T-helper 17 cell (primary cell): ENCODE measurements at places on chromosomes 13 and 19.
A peak's percentile ranks its signal among the peaks of the same experiment; 100 is the strongest.

GRCh38 chr13:77810878-77811277 lies 107.8 kb downstream of the EDNRB start:
- DNase-seq = no peak

DNA sequence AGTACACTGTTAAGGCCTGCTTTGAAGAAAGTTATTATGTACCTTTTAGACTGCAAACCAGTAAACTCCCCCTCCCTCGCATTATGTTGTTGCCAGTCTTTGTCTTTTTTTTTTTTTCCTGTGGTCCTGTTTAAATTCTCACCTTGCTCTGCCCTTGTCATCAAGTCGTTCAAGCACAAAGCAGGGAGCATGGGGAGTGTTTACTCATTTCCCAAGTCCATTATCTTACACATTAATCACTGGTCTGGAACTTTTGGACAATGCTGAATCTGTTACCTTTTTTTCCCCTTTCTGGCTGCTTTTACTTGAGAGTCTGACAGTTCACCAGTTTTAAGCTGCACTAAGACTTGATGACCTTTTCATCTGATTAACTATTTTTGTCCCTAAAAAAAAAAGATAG lies 108.2 kb downstream of the DACH1 start:
- no peak for DNase-seq

DNA sequence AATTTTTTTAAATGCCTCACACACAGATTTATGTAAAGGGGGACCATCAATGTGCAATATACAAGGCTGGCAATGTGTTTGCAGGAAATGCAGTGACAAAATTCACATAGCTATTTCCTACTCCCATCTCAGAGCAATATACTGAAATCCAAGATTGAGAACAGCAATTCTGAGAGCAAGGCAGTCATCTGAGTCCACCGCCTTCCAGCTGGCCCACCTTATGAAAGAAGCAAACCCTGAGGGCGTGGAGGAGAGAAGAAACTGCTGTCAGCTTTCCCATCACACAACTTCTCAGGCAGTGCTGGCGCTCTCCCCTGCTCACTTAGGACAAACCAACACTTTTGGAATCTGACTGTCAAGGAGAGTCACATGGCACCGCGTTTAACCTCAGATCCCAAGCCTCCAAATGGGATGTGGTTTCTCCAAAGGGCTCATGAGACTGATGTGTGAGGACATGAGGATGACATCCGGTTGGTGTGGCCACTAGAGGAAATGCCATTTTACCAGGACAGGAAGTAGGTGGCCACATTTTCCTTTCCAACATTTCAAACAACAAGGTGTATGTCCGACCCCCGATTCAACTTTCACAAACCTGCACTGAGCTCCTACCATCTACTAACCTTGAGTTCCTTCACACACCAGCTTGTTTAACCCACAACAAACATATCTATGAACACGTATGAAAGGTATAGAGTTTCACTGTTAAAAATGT lies 3.7 kb upstream of the DOCK9 start:
- no peak for DNase-seq

GRCh38 chr13:24052547-24053518 lies 107.7 kb upstream of the SPATA13 start:
- no peak for DNase-seq

DNA sequence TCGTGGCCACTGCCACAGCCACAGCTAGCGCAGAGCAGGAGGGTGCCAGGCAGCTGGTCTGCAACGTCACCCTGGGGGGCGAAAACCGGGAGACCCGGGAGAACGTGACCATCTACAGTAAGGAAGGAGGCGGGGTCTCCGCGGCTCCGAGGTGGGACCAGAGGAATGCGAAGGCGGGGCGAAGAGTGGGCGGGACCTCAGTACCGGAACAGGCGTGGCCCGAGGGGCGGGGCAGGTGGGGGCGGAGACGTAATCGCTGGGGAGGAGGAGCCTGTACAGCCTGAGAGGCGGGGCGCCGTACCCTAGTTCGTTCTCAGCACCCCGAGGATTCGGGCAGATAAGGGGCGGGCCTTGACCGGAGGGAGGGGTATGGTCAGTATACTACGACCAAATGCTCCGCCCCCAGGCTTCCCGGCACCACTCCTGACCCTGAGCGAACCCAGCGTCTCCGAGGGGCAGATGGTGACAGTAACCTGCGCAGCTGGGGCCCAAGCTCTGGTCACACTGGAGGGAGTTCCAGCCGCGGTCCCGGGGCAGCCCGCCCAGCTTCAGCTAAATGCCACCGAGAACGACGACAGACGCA lies 2.5 kb downstream of the ICAM5 start:
- DNase-seq = peak; percentile 54

GRCh38 chr13:111245576-111246384 lies 74.7 kb upstream of the TEX29 start:
- no peak for DNase-seq

DNA sequence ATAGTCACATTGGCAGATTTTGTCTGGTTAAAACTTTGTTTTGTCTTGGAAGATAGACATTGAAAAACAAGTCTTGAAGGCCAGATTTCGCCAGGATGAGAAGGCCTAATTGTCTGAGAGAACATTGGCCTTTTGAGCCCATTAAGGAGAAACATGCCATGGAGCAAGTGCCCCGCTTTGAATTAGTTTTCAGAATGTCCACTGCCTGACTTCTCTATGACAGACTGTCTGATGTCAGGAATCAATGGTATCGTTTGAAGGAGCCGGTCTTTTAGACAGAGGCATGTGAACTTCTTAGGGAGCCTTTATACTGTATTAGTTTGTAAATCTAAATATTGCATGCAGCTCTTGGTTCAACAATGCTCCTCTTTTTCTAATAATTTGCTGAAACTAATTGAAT lies 155.9 kb downstream of the DLEU7 start:
- no peak for DNase-seq

DNA sequence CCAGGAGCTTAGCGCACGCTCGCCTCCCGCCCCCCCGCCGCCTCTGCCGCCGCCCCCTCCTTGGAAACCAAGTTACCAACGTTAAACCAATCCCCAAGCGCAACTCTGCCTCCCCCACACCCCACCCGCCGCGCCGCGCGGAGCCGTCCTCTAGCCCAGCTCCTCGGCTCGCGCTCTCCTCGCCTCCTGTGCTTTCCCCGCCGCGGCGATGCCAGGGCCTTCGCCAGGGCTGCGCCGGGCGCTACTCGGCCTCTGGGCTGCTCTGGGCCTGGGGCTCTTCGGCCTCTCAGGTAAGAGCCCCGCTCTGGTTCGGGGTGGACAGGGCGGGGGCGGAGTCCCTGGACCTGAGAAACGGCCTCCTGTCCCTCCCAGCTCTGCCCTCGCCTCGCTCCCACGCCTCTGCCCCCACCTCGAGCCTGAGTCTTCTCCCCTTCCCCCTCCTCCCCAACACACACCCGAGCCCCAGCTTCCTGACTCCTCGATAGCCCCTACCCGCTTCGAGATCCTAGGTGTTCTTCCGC lies at the start of gene ICAM5:
TSS of gene ICAM5 (plus strand) at position 117 of the 521 bp plus-strand sequence. CDS start at position 209, 92 bp downstream.
- no peak for DNase-seq

- DNase-seq = no peak
Observed at GRCh38 chr13:105798541-105798940, 736.9 kb downstream of the EFNB2 start.

DNA sequence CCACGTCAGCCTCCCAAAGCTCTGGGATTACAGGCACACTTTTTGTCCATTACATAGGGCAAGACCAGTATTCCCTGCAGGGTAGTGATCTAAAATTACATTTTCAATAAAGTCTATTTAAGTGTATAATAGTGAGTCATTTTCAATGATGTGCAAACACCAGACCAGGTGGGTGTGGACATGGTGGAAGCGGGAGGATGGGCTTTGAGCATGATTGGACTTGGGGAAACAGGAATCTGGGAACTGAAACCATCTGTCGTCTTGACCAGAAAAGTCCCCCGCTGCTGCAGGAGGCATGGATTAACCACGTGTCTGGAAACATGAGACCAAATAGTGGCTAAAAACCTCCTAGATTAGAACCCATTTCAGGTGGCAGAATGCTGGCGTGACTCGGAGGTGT lies 4.9 kb downstream of the FXYD3 start:
- no peak for DNase-seq

GRCh38 chr13:30440910-30441703 lies 18.8 kb downstream of the UBE2L5 start:
- DNase-seq = no peak

DNA sequence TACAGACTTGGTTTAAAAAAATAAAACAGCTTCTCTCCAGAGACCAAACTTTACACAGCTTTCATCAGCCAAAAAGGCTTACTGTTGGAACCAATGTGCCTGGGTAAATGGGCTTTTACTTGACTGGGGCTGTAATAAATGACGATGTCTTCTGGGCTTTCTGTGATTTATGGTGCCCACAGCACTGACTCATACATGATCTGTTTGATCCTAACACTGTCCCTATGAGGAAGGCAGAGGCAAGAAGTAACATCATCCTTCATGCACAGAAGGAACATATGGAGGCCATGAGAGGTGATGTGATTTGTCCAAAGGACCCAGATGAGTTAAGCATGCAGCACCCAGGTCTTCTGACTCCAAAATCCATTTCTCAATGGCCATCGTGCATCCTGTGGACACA lies 77.4 kb downstream of the DOCK9 start:
- no peak for DNase-seq

- no peak for DNase-seq
Observed at GRCh38 chr13:44713788-44714469, 137.8 kb upstream of the TSC22D1 start.

- no peak for DNase-seq
Observed at GRCh38 chr13:102042746-102043145, 359.1 kb downstream of the FGF14 start.

GRCh38 chr13:77386880-77387606 lies 60.1 kb upstream of the MYCBP2 start:
- no peak for DNase-seq

DNA sequence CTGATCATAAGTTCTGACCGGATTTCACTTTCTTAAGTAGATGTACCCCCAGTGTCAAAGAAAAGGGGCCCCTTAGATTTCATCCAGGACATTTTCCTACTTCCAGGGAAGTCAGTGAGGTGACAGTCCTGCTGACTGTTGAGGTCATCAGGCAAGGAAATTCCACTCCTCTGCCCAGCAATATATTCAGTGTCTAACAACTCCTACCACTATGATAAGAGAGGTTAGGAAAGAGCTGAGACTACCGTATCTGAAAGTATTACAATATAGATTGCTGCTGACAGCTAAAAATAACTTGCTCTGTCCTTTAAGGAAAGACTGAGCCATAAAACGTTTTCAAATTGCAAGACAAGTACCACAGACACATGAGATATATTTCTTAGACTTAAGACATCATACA lies 325.1 kb downstream of the EFNB2 start:
- no peak for DNase-seq

GRCh38 chr19:5138606-5139582 lies 170.0 kb downstream of the KDM4B start:
- DNase-seq = peak; percentile 33

GRCh38 chr13:42405665-42406390 lies 133.9 kb downstream of the AKAP11 start:
- no peak for DNase-seq

- DNase-seq = no peak
Observed at GRCh38 chr13:47250146-47250545, 353.3 kb upstream of the HTR2A start.

DNA sequence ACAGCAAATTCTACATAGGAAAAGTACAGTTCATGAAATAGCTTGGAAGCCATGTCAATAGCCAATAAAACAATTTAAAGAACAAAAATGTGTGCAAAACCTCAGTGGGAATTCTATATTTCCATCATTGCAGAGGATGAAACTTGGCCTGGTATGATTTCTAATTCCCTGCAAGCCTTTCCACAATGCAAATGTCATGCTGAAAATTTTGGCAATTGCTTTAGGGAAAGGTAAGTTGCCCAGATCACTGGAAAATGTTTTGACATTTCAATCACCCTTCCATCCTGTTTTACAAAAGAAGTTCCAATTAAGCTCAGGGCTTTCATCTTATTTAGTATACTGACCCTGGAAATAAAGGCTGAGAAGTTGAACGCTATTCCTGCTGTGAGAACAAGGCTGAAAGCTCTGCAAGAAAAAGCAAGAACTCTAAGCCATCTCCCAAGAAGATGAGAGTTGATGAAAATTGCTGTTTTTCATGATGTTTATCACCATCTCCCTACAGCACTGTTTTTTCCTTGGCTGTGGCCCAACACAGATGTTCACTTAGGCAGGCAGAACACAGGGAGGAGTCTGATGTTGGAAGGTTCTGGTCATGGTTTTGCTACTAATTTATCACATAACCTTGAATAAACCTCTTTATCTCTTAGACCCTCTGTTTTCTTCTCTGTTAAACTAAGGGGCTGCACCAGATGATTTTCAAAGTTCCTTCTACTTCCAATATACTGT lies 263.7 kb downstream of the KCTD12 start:
- DNase-seq = no peak

GRCh38 chr19:33629826-33630375 lies 8.1 kb downstream of the CHST8 start:
- no peak for DNase-seq

GRCh38 chr19:13150931-13151604 lies 857 bp downstream of the IER2 start:
- DNase-seq = no peak

- no peak for DNase-seq
Observed at GRCh38 chr13:112702341-112702985, 12.6 kb downstream of the ATP11A start.

DNA sequence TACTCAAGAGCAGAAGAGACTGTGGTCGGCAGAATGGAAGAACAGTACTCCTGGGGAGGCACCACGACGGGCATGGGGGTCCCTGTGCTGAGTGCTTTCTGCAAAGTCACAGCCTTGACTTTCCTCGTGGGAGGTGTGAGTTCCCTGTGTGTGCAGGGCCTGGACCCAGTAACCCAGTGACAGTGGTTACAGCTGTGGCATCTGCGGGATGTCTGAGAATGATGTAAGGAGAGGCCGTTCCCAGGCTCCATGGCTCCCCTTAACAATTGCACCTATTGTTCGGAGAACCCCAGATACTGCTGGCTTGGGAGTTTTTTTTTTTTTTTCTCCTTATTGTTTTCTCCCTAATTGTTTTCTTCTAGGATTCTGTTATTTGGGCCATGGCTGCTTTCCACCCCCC lies 5.1 kb upstream of the NANOS2 start:
- DNase-seq = no peak

GRCh38 chr13:51364404-51365008 lies 25.0 kb downstream of the SERPINE3 start:
- DNase-seq = no peak

DNA sequence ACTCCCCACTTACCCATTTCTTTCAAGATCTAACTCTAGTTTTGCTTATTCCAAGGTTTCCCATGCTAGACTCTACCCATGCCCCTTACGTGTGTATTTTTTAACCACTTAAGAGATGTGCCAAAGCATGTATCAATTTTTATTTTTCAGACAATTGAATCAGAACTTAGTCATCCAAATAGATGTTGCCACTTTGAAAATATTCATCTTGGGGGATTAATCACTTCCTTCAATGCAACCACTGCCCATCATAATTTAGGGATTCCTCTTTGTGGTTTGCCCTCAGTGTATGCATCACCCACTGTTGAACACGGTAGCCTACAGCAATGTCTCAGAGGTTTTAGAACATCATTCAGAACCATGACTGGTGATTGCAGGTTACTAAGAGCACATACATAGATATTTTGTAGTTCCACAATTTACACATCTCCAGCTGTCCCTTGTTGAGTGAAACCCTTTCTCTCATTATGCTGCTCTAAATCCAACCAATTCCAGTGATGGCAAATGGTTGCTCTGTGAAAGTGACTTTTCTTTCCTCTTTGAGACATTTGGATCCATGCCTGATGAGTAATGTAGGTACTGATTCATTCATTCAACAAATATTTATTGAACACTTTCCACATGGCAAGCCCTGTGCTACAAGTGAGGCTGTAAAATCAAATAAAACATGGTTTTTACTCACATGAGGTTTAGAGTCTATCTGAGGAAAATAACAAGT lies 60.6 kb upstream of the SERP2 start:
- DNase-seq = no peak
